ENCODE measurements at places on chromosomes 1 and 21.

DNA sequence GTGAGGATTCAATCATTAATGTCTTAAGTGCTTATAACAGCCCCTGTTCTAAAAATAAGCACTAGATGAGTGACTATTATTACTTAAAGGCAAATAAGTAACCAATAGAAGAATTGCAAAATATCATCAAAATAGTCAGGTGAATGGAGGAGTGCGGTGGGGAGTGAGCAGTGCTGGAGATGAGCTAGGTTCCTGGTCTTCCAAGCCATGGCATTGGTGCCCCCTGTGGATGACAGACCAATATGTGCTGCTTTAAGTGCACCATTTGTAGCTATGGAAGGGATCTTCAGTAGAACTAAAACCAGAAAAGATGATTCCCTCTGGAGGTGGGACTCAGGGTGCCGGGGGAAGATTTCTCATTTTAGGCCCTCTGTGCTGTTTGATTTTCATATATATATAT lies 46.1 kb upstream of the SLC30A1 start:
- DNase-seq = no peak

DNA sequence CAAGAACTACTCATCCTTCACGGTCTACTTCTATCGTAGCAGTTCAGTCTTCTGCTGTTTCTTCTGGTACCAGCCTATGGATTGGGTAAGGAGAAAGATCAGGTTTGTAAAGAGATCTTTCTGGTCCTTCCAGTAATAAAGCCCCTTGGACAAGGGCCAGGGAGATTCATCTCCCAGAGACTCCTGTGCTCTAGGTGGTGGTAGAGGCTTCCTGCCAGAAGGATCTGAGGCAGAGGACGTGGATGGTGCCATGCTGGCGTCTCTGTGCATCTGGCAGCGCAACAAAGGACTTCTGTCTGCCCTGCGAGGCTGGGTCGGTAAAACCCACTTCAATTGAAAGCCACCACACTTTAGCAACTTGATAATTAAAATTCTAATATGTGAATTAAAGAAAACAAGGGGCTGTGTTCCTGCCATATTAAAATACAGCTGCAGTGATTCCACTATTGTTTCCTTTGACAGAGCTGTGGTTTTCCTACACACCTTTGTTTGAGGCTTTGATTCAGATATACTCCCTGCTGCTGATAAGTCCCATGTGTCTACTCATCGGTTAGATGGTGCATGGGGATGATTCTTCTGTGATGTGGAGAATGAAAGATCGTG lies 73.6 kb downstream of the ROR1 start:
- DNase-seq = no peak

DNA sequence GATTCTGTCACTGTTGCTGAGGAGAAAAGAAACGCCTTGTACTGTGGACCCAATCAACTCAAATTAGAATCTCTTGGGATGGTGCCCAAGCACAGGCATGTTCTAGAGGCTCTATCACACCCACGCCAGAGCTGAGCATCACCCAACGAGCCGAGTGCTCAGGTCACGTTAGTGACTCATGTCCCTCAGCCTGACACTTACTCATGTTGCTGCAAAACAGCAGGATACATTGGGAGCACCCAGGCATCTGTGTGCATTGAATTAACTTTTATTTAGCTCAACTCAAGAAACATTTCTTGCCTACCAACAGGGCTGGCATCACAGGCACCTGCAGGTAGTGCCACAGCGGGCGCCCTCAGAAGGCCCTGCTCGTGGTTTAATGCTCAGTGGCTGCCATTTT lies 149.8 kb downstream of the ETS2 start:
- peak; percentile 63 for DNase-seq

DNA sequence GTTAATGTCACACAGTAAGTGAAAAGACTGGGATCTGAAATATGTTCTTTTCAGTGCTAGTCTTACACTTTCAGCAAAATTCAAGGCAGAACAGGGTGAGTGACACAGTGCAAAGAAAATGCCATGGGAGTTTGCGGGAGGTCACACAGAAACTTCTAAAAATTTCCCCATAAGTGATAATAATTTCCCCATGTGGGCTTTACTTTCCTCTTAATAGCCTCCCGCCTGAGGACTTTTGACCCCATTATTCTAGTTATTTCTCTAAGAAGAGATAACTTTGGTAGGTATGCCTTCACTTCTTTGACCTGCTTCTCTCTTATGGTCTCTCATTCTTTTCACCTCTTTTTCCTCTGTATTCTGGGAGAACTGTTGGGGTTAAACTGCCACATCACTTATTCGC lies 8.1 kb upstream of the DNAH14 start:
- DNase-seq = no peak

DNA sequence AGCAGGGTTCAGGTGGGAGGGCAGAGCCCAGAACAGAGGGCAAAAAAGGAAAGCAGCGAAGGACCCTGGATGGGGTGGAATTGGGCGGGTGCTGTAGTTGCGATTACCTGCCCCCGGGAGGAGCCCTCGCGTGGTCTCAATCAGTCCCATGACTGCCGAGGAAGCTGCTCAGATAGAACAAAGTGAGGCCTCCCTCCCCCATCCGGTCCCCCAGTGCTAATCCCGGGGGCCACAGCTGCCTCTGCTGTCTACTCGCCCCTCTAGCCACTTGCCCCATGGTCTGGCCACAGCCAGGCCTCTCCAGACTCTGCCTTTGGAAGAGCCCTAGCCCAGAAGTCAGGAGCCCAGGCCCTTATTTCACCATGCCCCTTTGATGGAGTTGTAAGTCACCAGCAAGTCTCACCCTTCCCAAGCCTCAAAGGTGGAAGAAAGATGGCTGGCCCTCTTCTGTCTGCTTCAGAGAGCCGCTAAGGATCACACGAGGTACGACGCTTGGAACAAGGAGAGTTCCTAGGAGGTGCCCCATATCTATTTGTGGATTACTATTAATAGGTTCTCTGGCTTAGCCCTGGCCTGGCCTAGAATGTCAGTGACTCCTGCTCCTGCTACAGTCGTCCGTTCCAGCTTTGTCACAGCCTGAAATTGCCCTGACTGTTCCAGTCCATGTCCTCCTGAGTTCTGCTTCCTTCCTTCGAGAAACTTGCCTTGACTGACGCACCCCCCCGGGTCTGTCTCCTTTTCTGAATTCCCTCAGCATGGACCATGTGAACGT lies 16.4 kb downstream of the ECHDC2 start:
- no peak for DNase-seq

GRCh38 chr1:1926886-1927660 lies 8.0 kb upstream of the TMEM52 start:
- DNase-seq = no peak

DNA sequence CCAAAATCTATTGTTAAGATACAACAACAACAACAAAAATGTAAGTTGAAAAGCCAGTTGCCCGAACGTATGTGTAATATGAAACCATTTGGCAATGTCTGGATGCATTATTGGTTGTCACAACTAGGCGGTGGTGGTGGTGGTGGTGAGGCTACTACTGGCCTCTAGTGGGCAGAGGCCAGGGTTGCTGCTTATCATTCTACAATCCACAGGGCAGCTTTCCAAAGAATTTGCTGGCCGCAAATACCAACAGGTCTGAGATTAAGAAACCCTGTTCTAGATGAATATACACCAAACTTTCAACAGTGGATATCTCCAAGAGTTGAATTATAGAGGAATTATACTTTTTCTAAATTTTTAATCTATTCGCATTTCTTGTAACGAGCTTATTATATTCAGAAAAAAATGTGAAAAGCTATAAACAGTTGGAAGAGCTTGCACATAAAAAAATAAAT lies 26.8 kb upstream of the ZNF697 start:
- peak; percentile 92 for DNase-seq

DNA sequence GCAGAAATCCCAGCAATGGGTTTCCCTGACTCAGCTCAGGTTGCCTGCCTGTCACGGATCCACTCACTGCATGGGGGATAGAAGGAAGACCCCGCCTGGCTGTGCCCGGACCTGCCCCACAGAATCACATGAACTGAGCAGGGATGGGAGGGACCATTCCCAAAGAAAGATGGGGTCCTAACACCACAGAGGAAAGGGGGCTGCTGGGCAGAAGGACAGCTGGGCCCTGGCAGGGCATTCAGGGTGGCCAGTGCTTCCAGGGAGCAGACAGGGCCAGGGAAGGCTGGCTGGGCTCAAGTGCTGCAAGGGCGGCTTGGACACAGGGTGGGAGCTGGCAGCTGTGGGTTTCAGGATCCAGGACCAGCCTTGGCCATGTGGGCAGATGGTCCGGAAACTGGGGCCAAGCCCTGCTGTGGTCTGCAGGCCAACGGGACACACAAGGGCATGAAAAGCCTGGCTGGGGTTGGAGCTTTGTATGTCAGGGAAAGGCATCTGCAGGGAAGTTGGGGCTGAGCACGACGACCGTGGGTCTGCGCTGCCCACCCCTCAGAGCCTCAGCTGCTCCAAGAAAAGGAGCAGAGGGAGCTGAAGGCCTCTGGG lies 723.9 kb downstream of the PTPRU start:
- DNase-seq = no peak

- peak; percentile 61 for DNase-seq
Measured at GRCh38 chr1:222370081-222370912, 177.6 kb downstream of the HHIPL2 start.

DNA sequence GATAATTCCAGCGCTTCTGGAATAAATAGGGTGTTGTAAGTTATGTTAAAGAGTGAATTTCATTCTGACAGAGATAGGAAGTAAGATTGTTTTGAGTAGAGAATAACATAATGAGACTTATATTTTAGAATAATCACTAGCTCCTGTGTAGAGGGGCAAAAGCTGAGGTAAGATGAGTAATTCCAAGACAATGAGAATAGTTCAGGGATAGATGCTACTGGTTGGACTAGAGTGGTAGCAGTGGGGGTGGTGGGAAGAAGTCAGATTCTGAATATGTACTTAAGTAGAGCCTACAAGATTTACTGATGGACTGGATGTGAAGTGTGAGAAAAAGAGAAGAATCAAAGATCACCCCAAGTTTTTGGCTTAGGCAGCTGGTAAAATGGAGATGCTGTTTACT lies 23.3 kb upstream of the MOV10 start:
- DNase-seq = no peak

DNA sequence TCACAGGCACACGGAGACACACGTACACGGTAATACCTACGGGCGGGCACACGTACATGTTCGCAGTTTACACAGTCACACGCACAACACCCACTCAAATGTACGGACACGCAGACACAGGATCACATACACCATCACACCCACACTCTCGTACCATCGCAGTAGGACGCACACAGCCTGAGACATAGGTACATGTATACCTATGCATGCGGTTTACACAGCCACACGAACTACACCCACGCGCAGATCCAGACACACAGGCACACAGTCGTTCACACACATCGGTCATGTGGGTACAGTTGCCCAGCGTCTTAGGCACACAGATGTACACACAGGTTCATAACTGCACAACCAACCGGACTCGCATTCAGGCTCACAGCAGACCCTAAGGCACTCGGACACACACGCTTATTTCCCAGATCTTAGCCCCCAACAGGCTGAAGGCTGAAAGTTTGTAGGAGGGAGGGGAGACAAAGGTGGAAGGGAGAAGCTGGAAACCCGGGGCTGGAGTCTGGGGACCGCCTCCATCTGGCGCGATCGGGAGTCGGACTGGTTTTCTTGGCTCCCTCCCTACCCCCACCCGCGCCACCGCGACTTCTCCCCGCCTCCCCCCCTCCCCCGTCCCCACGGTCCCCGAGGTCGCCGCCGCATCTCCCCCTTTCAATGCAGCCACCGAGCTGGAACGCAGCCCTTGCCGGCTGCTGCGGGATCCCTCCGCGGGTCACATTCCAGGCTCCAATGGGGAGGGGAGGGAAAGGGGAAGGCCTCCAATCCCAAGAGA lies 51.9 kb upstream of the SYNC start:
- peak; percentile 35 for DNase-seq

DNA sequence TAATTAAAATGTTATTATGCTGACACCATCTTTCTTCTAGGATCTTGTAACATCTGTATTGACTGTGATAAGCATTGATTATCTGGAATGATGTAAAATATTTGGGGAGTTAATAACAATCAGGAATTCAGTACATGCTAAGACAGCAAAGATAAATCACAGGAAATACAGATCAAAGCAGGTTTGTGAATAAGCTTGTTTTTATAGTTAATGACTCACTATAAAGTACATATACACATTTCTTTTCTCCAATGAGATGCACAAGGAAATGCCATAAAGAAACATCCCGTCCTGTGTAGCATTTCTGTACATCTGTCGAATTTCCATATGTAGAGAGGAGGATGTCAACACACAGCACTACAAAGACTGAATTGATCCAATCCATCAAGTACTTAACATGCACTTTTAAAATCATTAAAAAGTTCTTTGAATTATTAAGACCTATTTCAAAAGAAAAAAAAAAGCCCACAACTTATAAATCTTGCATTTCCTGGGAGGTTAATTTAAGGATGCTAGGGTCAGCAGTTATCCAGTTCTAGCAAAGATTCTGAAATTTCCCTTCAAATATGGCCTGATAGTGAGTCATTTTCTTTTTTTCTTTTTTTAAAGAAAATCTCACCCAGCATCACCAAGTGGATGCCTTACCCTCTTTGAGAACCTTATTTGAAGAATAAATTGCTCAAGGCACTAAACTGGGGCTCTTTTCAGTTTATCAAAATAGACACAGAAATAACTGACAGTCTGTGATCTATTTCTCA lies 243.2 kb upstream of the NR5A2 start:
- DNase-seq = peak; percentile 36

DNA sequence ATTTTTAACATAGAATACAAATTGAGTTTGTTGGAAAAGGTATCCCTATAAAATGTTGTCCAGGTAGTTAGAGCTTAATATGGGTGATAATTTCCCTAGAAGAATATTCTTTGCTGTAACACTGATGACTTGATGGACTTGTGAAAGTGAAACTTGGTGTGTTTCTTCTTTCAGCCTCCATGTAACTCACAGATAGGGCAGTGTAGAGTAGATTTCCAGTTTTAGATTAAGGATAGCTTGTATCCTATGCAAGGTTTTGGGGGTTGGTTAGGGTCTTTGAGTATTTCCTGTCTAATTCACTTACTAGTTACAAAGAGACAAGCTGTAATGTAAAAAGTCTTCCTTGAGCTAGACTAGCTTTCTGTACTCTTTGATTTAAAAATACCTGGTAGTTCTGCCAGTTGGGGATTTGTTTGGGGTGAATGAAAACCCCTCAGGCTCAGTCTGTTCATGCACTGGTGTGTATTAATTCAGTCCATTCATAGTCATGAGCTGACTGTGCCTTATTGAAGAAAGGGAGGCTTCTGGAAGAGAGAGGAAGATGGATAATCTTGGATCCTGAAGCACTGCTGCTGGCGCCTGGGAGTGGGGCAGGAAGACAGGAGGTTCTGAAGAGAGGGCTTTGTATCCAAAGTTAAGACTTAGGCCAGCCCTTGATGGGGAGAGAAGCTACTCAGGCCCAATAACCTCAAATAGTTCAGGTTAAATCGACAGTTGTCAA lies 83.6 kb downstream of the CAMTA1 start:
- DNase-seq = peak; percentile 49

DNA sequence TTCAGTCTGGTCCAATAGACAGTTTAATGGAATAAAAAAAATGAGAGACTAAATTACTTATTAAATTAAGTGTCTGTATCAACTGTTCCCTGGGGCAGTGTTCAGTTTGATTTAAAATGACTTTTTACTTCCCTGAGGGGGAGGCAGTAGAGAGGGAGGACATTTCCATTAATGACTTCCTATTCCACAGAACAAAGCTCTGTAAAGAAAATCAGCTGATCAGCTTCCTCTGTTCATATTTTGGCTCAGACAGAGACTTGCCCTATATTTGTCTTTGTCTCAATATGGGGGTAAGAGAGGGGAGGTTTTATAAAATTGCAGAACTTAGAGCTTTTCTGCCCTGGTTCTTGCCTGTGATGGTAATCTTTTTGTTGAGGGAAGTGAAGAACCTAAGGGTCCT lies 8.4 kb downstream of the CFAP126 start:
- DNase-seq = no peak

- DNase-seq = peak; percentile 95
Measured at GRCh38 chr1:201916649-201917249, 28.1 kb downstream of the SHISA4 start.

Data from iris pigment epithelial cell (primary cell).